ENCODE measurements at places on chromosomes 6 and 20.
A peak's percentile ranks its signal among the peaks of the same experiment; 100 is the strongest.

DNA sequence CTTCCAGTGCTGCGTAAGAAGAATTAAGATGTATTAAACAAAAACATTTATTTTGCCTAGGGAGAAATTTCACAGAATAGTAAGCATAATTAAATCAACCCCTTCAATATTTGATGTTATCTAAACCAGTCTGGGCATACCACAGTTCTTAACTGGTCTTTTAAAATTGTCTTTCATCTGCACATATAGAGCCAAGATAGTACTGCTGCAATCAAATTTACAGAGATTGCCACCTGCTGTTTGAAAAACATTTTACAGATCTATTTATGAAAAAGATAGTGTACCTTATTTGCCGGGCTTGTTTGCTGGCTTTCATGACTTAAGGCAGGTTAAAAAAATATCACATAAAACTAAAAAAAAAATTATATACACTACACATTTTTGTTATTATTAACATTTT, 323.2 kb downstream of the ADGRB3 start:
- no peak for DNase-seq

DNA sequence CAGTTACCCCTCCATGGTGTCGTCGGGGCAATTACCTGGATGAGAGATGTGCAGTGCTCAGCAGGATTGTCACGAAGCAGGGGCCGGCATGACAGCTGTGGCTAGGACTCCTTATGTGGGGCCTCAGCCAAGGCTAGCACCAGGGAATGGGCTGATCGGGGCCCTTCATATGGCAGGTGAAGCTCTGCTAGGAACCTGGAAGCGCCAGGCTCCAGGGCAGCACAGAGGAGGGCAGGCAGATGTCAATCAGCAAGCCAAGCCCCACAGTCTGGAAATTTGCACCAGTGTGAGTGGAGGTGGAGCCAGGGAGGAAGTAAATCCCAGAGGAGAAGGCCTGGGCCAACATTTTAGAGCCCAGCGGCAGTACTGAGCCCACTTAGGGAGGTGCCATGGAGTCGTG, 21.2 kb downstream of the SYNDIG1 start:
- DNase-seq = no peak

- DNase-seq = no peak
These were observed 43.9 kb downstream of the BCAS1 start for GRCh38 chr20:54026295-54027064.

GRCh38 chr6:5036269-5036668, 32.4 kb upstream of the RPP40 start:
- DNase-seq = no peak

DNA sequence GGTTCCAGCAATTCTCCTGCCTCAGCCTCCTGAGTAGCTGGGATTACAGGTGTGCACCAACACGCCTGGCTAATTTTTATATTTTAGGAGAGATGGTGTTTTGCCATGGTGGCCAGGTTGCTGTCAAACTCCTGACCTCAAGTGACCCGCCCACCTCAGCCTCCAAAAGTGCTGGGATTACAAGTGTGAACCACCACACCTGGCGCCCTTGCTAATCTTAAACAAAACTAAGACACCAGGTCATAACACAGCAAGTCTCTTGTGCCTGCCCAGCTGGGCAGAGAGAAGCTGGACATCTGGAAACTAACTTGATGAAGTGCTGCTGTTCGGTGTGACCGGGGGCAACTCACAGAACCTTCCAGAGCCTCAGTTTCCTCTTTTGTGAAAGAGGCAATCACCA, 68.0 kb downstream of the PPP1R3G start:
- no peak for DNase-seq

GRCh38 chr6:112150363-112150762, 63.0 kb downstream of the FAM229B start:
- DNase-seq = no peak

- no peak for DNase-seq
These were observed 133.7 kb downstream of the LY86 start for GRCh38 chr6:6722195-6722594.

- DNase-seq = peak; percentile 16
These were observed 10.3 kb upstream of the PRSS16 start for GRCh38 chr6:27237089-27237803.

DNA sequence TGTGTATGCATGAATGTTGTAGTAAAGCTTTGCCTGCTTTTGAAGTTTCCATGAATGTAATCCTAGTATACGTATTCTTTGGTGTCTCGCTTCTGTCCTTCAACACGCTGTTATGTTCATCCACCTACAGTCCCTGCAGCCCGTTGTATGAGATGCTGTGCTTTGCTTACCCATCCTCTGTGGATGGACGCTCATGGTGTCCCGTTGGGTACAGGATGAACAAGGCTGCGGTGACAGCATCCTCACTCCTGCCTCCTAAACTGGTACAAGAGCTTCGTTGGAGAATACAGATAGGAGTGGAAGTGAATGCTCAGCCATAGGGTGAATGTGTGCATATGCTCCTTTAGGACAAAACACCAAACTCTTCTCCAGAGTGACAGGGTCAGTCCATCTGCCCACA, 366.2 kb downstream of the ZFAND3 start:
- no peak for DNase-seq

- DNase-seq = no peak
These were observed 83.2 kb upstream of the EYA2 start for GRCh38 chr20:46811224-46812084.

DNA sequence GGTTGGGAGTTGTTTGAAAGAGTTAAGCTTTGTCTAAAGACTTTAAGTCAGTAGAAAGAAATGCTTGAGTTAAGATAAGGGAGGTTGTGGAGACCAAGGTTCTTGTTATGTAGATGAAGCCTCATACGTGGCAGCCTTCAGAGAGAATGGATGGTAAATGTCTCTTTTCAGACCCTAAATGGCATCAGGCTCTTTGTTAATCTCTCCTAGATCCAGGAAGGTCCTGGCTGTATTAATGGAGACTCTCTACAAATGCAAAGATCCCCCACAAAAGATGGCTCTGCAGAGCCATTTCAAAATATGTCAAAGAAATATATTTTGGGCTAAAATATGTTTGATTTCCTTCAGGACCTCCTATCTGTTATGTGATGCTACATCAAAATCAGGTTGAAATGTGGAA, 161.6 kb downstream of the ADAT2 start:
- no peak for DNase-seq

- no peak for DNase-seq
These were observed 368.2 kb downstream of the SYNE1 start for GRCh38 chr6:152268846-152269442.

- DNase-seq = no peak
These were observed 80.1 kb upstream of the NXT1 start for GRCh38 chr20:23270382-23270911.

- DNase-seq = no peak
These were observed 136.1 kb downstream of the EYA4 start for GRCh38 chr6:133377219-133377618.

GRCh38 chr6:100165442-100165841, 171.4 kb upstream of the MCHR2 start:
- no peak for DNase-seq

Measured in T-helper 2 cell (primary cell).